Activated CD4-positive, alpha-beta T cell treated with anti-CD3 and anti-CD28 coated beads, Interleukin-2, amount 50 U/mL, for 24 hours (primary cell): ENCODE measurements at places on chromosomes 4 and X.

- no peak for DNase-seq
Measured at GRCh38 chr4:102295153-102295862, 50.0 kb downstream of the SLC39A8 start.

DNA sequence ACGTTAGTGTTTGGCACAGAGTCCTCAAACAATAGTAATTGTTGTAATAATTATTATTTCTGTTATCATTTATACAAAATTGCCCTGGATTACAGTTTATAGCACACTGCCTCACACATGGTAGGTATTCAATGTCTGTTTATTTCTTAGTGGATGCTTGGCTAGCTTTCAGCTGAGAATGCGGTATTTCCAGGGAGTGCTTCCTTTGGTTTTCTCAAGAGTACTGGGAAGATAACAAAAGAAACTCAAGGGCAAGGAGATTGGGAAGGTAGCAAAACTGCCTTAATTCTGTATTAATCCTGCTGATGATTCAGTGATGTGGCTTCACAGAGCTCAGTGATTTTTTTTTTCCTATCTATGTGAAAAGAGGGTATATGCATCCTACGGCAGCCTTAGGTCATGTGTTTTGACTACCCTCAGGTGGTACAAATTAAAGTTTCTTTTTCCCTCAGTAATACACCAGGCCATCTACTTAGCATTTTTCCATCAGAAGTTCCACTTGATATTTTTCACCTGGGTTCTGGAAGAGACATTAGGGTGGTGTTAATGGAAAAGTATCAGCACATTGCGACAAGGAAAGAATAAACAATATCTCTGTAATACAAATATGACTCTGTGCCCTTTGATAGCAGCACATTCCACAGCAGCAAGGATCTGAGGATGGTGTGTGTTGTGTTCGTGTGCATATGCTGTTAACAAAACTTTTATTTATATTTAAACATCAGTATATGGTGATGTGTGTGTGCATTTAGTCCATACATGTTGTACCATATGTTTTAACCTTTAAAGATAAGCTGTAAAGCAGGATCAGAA is 124.3 kb upstream of the RASGEF1B start:
- DNase-seq, result no peak

- DNase-seq, result no peak
Measured at GRCh38 chr4:158929939-158930638, 161.3 kb downstream of the FNIP2 start.

DNA sequence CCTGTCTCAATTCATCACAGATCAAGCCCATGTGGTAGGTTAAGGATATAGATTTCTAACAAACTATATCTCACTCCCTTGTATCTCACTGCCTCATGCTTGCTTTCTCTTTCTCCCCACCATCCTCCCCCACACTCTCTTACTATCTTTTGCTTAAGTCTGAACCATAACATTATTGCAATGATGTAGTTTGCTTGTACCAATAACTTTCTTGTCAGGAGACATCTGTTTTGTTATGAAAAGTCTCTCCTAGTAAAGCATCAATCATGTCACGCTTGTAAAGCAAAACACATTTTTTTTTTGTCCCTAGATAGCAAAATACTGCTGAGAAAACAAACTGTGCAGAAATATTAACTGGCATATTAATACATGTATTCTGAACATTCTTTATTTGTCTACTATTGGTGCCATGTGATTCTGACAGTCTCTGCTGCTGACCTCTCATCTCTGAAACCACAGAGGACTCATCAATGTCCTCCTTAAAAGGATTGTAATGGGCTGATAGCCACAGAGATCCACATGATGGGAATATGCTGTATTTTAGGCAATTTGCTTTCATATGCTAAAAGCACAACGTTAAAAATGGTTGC is 217.5 kb downstream of the VEGFC start:
- DNase-seq, result no peak

DNA sequence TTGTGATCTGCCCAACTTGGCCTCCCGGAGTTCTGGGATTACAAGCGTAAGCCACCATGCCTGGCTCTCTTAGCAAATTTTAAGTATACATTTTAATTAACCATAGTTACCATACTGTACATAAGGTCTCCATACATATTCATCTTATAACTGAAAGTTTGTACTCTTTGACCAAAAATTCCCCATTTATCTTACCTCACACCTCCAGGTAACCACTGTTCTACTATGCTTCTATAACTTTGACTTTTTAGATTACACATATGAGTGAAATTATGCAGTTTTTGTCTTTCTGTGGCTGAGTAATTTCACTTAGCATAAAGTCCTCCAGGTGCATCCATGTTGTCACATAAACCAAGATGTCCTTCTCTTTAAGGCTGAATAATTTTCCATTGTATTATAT is 17.4 kb downstream of the C4orf51 start:
- DNase-seq, result no peak

- no peak for DNase-seq
Measured at GRCh38 chrX:108557580-108557979, 117.9 kb downstream of the COL4A5 start.

DNA sequence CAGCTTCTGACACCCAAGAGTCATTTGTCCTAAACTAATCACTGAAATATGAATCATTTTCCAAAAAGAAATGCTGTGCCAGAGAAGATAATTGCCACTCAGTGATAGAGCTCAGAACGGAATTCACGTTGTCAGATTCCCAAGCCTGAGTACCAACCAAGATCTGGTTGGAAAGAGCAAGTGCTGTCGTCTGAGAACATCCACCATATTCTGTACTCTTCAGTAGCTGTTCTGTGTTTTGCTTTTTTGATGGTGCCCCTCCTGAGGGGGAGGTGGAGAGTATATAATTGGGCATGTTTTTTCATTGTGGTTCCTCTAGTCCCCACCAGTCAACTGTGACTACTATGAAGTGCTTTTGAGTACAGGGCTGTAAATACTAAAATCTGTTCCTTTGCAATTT is 13.2 kb downstream of the RUFY3 start:
- no peak for DNase-seq

DNA sequence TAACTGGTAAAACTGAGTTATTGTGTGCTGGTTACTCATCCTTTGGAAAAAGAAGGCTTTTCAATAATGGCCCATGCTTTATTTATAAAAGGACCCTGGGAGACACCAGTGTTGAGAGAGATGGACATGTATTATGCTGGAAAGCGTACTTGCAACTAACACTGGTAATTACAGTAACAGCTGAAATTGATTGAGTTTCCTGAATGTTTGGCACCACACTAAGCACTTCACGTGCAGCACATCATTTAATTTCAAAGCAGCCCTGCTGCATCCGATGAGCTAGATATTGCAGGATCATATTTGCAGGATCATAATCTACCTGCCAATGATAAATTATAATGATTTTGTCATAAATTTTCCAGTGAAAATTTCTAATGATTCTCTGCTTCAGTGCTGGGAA is 81.5 kb downstream of the QRFPR start:
- no peak for DNase-seq

DNA sequence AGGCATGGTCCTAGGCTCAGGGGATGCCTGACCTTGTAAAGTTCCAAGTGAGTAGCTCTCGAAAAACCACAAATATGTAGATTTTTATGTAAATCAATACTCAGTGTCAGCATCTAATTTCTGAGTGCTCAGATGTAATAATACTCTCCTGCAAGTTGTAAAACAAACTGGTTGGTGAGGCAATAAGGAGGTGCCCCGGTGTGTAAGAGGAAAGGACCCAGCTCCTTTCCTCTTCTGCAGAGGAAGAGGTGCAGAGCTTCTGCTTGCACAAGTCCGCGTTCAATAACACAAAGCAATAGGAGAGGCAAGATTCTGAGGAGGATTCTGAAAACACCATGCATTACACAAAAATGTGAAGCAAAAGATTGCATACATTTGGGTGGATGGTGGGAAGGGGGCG is 43.6 kb upstream of the ENPP6 start:
- DNase-seq, result no peak

GRCh38 chrX:12441381-12442128 is 303.3 kb downstream of the FRMPD4 start:
- DNase-seq, result no peak

GRCh38 chrX:133970076-133970475 is 15.3 kb downstream of the GPC3 start:
- DNase-seq, result no peak

DNA sequence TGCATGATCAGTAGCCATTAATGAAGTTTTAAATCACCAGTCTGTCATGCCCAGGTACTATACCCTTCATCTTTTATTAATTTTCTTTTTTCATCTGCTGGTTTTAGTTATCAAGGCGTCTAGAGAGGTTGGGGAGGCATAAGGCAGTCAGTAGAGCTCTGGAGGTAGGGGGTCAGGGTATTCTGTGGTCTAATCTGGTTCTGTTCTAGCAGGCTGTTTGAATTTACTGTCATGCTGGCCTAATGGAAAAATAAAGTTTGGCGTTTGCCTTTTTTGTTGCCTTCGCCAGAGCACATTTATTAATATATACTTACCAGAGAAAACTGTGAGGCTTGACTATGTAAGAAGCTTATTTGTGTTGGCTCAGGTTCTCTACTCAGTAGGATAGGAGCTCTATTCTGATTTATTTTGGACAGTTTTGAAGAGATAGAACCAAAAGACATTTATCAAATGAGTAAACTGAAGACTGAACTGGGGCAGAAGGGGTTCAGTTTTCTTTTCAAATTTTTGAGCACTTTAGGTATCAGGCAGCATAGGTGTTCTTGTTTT is 46.9 kb downstream of the TMEM131L start:
- no peak for DNase-seq

DNA sequence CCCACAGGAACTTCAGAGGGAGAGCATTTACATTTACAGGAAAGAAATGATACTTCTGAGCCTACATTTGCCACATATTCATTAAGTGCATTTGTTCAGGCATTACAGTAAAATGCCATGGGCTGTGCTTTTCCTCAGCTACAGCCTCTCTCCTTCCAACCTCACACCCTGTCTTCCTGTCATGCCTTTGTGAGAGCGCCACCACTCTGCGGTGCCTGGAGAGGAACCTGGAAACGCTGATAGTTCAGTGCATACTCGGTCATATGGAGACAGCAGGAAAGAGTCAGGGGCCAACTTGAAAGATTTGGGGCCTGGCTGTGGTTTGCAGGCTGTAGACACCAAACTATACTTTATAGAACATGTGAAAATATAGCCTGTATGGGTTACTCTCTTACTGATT is 40.5 kb downstream of the NFKB1 start:
- no peak for DNase-seq

DNA sequence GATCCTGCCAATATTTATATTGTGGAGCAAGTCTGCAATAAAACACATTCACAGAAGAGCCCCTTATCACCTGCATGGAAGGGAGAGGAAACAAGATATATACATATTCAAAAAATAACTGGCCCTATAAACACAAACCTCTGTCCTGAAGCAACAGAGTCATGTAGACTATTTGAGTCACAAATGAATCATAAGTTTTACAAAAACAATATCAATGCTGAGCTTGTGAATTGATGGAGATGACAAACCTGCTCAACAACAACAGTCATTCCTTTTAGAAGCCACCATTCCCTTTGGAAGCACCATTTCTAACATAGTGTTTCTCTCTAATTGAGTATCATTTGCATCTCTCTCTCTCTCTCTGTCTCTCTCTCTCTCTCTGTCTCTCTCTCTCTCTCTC is 313.9 kb downstream of the MID1IP1 start:
- DNase-seq, result no peak

- no peak for DNase-seq
Measured at GRCh38 chr4:112956484-112956896, 93.0 kb upstream of the ANK2 start.

GRCh38 chr4:158624889-158625478 is 46.7 kb downstream of the C4orf46 start:
- no peak for DNase-seq

DNA sequence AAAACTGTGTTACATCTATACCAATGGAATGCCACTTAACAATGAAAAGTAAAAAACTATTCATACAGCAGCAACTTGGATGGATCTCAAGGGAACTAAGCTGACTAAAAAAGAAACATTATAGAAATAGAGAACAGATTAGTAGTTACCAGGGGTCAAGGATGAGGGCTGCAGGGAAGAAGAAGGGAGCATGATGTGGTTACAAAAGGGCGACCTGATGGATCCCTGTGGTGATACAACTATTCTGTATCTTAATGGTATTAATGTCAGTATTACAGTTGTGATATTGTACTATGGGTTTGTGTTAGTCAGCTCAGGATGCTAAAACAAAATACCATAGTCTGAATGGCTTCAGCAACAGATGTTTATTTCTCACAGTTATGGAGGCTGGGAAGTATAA is 190.7 kb downstream of the ZNF674 start:
- DNase-seq, result no peak

DNA sequence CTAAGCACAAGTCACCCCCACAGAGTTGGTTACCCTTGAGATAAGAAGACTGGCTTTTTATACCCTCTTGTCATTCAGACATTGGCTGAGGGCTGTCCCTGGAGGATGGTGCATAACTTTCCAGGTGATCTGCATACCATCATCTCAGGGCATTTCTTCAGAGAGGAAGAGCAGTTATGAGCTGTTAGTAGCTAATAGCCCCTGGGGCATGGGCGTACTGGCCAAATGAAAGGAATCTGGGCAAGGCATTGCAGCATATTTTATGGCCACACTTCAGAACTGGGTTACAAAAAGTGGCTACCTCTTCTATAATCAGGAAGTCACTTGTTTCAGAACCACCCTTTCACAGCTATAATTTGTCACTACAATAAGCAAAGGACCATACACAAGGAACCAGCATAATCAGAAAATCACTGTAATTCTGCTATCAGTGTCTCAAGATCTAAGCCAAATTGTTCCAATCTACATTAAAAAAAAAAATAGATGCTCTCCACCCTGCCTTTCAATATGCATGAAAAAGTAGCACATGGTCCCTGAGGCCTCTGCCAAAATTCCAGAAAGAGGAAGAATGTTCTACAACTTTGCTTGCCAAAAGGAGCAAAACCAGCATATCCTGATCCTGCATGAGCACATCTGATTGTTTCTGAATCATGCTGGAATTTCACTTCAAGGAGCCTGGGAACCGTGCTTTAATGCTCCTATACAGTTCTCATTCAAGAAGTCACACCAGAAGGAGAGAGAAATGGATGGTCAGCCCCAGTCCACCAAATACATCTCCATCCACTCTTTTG is 92.0 kb downstream of the TMEM144 start:
- DNase-seq, result no peak

- no peak for DNase-seq
Measured at GRCh38 chr4:76696109-76696508, 201.8 kb downstream of the SOWAHB start.

- DNase-seq, result no peak
Measured at GRCh38 chr4:89657931-89658700, 178.8 kb downstream of the SNCA start.

GRCh38 chr4:109009909-109010308 is 247.1 kb upstream of the ETNPPL start:
- no peak for DNase-seq
